ENCODE measurements at places on chromosomes 4 and X. TPM values are rescaled to one million over a fixed set of nuclear protein-coding genes. Genes with fewer than 3 reads are reported as not detected.

The GRIA3 gene
- total RNA-seq, result 101 TPM

The NHS gene
- 7.5 TPM for total RNA-seq

The ASB5 gene
- not detected for total RNA-seq

The SOWAHD gene
- 0.31 TPM for total RNA-seq

The WDR17 gene
- total RNA-seq, result 78.6 TPM

The TCEAL6 gene
- 5.9 TPM for total RNA-seq

The PTPN13 gene
- 102 TPM for total RNA-seq
